Stimulated activated CD8-positive, alpha-beta memory T cell treated with anti-CD3 and anti-CD28 coated beads, Interleukin-12 subunit alpha, Interleukin-12 subunit beta, amount 100 ng/mL, for 4 hours (primary cell): ENCODE measurements at places on chromosomes 16 and 17.

GRCh38 chr17:81578038-81578441 lies 25.9 kb upstream of the FAAP100 start:
- no peak for DNase-seq

- no peak for DNase-seq
Observed at GRCh38 chr16:12120217-12120981, 143.9 kb downstream of the SNX29 start.

DNA sequence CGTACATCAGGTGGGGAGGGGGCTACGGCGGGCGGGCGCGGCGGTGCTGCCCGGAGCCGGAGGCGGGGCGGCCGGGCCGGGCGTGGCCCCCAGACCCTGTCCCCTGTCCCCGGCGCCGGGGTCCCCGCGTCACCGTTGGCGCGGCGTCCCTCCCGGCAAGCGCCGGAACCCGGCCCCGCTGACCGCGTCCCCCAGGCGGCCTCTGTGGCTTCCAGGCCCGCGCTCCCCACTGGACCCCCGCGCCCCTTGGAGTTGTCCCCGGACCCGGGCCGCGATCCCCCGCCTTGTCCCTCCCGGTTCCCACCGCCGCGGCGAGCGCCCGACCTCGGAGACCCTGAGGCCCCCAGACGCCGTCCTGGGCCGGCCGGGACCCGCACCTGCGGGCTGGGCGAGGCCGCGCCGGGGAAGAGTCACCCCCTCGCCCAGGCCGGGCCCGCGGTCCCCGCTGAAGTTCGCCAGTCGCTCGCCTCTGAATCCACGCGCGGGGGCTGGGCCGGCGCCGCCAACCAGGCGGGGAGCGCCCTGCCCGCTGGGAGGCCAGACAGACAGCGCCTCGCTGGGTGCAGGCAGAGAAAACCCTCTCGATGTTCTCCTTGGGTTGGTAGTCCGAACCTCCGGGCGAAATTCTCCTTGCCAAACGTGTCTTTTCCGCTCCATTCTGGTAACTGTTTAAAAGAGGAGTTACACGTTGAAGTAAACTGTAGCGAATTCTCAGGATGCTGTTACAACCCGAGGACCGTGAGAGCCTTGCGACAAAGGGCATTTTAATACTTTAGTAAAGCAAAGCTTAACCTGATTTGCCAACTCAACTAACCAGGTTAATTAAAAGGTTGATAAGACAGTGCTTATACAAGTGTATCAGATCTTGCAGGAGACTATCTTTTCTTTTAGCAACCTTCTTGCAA lies 761 bp downstream of the GAN start:
- DNase-seq: peak; percentile 29

- DNase-seq: no peak
Observed at GRCh38 chr17:27624539-27624938, 6.4 kb upstream of the LGALS9 start.

- no peak for DNase-seq
Observed at GRCh38 chr16:85202631-85203461, 90.6 kb upstream of the CIBAR2 start.

GRCh38 chr16:57049678-57050077 lies 42.7 kb upstream of the CPNE2 start:
- no peak for DNase-seq

DNA sequence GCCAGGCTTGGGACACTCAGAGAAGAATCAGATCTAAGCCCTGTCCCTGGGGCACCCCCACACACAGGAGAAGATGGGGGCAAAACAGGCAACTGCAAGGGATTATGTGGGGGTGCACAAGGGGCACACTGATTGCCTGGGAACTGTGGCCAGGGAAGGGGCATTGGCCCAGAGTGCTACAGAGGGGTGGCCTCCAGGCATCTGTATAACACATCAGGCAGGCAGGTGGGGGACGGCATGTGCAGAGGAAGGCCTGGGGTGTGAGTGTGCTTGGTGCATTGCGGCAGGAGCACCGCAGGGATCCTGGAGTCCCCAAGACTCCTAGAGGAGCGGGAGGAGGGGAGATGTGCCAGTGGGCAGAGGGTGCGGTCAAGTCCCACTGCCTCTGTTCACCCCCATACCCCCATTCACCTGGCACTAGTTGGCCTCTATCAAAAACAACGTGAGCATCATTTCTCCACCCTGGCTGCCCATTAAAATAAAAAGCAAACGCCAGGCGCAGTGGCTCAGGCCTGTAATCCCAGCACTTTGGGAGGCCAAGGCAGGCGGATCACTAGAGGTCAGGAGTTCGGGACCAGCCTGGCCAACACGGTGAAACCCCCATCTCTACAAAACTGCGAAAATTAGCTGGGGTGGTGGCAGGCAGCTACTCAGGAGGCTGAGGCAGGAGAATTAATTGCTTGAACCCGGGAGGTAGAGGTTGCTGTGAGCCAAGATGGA lies 41.5 kb downstream of the C16orf82 start:
- DNase-seq: no peak

DNA sequence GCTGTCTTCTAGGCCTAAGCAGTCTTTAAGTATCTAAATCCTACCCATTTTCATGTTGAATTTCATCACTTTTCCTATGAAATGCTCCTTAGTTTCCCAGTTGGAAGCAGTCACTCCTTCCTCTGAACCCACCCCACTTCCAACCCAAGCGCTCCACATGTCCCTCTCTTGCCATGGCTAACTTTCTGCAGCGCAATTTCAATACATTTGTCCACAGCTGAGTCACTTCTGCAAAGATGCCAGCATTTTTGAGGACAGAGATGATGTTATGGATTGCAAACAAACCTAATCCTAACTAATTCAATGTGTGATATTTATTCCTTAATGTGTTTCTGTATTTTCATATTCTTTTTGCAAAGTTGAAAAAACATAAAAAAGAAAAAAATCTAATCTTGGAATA lies 71.7 kb downstream of the HLF start:
- DNase-seq: no peak

- no peak for DNase-seq
Observed at GRCh38 chr17:29124135-29124924, 55.9 kb downstream of the MYO18A start.

- no peak for DNase-seq
Observed at GRCh38 chr17:46788796-46789195, 29.7 kb downstream of the WNT3 start.

- DNase-seq: no peak
Observed at GRCh38 chr16:57430955-57431354, 16.2 kb downstream of the CIAPIN1 start.

GRCh38 chr16:67673712-67674580 lies 7.3 kb downstream of the C16orf86 start:
- DNase-seq: no peak

- no peak for DNase-seq
Observed at GRCh38 chr17:11551442-11551841, 46.8 kb upstream of the DNAH9 start.

DNA sequence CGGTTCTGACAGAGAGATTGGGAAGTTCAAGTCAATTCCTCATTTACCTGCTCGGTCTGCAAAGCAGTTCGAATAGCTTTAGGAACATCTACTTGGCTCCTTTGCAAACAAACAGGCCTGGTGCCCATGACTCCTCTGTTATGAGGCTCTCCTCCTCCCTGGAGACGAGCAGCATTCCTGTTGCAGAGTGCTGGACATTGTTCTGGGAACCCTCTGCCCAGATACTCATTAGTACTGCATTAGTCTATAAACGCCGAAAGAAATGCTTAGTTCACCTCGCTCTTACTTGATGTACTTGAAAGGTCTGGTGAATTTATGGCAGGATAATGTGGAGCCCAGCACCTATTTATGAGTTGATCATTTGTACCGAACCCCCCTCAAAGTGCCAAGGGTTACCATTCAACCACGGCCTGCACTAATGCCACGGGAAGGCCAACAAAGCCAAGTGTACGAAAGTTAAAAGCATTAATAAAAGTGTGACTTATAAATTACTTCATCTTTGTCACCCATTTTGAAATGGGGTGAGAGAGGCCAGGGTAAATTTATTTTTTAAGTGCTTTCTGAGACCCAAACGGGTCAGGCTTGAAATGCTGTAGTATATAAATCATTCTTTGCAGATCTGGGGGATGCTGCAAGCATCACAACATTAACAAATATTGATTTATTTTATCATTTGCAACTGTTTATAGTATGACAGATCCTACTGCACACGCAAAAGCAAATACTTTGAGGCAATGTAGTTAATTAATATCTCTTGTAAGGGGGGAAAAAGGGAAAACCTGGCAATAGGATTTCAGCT lies 478.9 kb upstream of the PSMD7 start:
- no peak for DNase-seq

DNA sequence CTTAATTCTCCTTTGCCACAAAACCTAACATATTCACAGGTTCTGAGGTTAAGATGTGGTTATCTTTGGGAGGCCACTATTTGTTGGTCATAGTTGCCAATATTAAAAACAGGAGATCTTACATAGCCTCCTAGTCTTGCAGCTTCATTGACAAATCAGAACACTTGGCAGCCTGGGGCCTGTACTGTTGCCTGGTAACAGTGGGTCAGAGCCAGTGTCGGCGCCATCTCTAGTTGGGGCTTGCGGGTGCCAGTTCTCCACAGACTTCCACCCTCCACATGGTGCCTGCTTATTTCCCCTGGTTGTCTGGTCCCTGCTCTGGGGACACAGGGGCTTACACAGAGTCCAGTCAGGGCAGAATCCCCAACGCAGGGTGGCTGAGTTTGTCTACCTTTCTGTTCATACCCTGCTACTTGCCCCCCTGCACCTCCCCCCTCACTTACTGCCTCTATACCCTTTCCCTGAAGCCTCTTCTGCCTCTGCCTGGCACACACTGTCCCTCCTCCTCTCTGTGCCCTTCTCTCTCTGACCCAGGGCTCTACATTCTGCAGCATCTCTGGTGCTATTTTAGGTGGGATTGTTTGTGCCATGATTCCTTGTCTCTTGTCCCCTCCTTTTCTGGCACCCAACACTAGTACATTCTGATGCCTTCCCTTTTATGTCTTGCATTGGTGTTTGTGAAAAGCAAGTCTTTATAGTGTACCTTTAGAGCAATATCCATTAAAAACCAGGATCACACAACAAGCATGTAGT lies 13.4 kb downstream of the EPN2 start:
- no peak for DNase-seq

- no peak for DNase-seq
Observed at GRCh38 chr17:49333804-49334203, 28.2 kb downstream of the ZNF652 start.

DNA sequence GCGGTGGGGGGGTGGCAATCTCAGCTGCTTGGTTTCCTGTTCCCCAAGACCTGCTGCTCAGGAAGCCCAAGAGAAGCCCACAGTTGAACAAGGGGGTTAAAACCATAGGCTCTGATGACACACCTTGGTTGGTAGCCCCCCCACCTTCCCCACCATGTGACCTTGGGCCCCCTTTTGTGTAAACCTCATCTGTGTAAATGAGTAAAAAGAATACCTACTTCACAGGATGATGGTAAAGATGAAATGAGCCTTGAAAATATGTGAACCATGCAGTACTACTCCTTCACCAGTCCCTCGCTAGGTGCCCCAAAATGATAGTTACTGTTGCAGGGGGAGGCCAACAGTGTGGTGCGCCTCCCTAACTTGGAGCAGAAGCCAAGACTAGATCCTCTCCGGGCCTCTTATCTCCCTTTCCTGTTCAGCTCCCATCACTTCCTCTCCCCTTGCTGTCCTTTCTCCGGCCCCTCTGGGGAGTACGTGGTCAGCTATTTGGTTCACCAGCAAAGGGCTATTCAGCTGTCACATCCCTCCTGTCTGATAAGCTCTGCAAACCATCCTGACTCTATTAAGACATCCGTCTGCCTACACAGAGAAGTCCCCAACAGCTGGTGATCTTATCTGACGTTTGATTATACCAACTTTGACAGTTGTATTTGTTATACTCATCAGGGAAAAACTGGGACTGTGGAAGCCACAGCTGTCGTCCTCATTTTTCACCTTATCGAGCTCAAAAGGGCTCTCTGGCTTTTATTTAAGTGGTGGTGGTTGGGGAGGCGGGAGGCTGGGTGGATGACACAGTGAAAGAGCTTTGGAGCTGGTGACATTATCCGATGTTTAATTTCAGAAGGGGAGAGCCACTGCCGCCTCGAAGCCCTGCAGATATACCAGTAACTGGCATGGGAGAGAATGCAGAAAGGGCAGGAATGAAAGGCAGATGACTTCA lies 19.9 kb downstream of the DCAKD start:
- DNase-seq: no peak

DNA sequence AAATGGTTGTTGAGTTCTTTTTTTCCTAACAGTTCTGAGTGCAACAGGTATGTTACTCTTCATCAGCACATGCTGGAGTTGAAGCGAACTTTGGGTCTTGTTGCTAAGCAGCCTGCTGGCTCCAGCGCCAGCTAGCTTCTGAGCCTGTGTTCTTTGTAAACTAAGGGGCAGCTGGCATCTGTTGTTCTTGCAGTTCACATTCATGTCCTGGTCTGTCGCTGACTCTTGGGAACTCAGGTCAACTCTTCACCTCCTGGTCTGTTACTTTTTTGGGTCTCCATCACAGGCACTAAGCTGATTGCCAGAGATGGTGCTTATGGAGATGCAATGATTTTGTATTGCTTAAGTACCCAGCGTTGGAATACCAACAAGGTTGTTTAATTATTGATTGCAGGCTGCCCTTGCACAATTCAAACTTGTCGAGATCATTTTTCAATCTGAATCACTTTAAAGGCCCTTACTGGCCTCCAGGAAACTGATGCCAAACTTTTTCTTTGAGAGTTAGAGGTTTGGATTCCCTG lies 40.9 kb downstream of the USP10 start:
- DNase-seq: no peak

DNA sequence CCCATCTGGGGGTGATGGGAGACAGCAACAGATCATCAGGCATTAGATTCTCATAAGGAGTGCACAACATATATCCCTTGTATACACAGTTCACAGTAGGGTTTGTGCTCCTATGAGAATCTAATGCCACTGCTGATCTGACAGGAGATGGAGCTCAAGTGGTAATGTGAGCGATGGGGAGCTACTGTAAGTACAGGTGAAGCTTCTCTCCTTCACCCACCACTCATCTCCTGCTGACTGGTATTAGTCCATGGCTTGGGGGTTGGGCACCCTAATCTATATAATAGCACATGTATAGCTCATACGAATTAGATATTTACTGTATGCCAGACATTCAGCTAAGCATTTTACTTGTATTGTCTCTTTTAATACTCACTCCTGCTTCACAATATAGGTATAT lies 101.7 kb downstream of the MAP2K6 start:
- DNase-seq: no peak

DNA sequence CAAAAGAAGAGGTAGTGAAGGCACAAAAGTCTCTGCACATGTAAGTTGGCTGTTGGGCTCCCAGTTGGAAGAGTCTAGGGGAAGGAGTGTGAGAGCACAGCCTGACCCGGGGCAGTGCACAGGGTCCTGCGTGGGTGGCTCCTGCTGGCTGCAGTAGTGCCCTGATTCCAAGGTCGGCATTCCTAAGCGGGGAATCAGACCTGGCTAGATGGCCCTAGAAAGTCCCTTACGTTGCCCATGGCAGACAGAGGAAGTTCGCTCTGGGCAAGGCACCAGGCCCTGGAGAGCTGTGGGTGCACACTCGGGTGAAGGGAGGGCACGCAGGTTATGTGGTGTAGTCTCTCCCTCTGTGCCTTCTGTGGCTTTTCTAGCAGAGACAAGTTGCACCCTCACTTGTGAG lies 22.8 kb upstream of the SLC5A11 start:
- no peak for DNase-seq

DNA sequence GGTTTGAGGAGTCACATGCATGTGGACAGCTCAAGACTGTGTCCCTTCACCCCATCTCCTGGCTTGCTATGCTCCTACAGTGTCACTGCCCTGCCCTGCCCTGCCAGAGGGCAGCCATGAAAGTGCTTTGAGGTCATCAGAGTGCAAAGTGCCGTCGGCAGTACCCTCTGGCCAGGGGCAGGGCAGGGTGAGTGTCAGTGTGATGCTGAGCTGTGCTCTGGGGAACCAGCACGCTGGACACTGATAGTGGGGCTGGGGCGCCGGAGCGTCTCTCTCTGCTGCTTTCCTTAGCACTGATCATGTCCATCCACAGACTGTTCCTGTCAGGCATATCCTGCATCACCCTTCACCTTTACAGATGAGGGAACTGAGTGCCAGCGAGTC lies 1.6 kb upstream of the SPATA32 start:
- no peak for DNase-seq
